Stimulated activated CD8-positive, alpha-beta memory T cell treated with anti-CD3 and anti-CD28 coated beads, Interleukin-15, amount 100 ng/mL, for 4 hours (primary cell): ENCODE measurements at places on chromosomes 11 and 22.

- no peak for DNase-seq
Measured at GRCh38 chr11:78808923-78809322, 234.3 kb upstream of the NARS2 start.

- DNase-seq, result no peak
Measured at GRCh38 chr11:108565653-108566052, 27.9 kb downstream of the EXPH5 start.

DNA sequence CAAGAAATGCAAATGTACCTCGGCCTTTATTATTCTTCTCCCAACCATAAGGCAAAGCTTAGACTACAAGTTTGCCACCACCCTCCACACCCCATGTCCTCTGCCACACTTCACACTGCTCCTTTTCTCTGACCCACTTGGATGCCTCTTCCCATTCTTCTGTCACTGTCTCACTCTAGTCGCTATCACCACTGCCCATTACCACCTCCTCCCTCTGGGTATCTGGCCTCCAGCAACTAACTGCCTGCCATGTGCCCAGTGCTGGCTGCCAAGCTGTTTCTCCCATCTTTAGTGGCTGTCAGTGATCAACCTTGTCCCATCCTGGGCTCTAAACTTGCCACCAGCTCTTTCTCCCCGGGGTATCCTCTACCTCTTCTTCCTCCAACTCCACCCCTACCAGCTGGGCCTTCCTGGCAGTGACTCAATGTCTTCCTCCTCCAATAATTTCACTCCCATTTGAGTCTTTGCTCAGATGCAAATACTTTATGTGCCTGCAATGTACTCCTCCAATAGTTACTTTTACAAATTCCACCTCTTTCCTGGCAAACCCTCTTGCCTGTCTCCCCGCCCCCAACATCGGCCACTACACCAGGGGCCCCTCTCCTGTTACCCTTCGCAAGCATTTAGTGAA is 20.1 kb upstream of the KDM2A start:
- DNase-seq, result no peak

DNA sequence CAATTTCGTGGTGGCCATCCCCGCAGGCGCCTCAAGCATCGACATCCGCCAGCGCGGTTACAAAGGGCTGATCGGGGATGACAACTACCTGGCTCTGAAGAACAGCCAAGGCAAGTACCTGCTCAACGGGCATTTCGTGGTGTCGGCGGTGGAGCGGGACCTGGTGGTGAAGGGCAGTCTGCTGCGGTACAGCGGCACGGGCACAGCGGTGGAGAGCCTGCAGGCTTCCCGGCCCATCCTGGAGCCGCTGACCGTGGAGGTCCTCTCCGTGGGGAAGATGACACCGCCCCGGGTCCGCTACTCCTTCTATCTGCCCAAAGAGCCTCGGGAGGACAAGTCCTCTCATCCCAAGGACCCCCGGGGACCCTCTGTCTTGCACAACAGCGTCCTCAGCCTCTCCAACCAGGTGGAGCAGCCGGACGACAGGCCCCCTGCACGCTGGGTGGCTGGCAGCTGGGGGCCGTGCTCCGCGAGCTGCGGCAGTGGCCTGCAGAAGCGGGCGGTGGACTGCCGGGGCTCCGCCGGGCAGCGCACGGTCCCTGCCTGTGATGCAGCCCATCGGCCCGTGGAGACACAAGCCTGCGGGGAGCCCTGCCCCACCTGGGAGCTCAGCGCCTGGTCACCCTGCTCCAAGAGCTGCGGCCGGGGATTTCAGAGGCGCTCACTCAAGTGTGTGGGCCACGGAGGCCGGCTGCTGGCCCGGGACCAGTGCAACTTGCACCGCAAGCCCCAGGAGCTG is 24.8 kb downstream of the ADAMTS15 start:
- DNase-seq, result no peak

- no peak for DNase-seq
Measured at GRCh38 chr22:33917744-33918406, 2.4 kb downstream of the LARGE1 start.

- DNase-seq, result no peak
Measured at GRCh38 chr11:19368726-19369375, 128.1 kb upstream of the E2F8 start.

- DNase-seq, result no peak
Measured at GRCh38 chr11:61610905-61611304, 30.0 kb upstream of the SYT7 start.

DNA sequence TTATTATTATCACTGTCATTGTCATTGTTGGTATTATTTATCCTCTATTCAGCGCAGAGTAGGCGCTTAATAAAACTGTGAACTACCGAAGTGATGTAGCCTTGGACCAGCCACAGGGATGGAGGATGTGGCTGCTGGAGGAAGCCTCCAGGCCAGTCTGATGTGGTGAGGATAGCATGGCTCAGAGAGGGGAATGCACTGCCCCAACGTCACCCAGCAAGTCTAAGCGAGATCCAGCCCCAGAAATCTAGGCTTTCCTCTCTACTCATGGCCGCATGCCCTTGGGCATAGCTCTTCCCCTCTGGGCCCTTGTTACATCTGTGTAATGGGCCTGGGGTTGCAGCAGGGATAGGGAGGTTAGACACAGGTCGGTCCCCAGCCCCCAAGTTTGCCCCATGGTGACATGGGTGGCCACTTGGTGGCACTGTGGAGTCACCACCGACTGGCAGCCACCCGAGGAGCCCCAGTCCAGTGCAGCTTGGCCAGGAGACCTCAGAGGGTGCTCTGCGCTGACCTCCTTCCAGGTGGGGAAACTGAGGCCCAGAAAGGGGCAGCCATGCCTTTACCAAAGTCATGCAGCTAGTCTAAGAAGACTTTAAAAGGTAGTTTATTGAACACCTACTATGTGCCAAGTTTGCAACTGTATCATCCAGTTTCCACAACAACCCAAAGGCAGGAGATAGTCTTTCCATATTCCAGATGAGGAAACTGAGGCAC is 395.7 kb downstream of the MN1 start:
- DNase-seq, result no peak

DNA sequence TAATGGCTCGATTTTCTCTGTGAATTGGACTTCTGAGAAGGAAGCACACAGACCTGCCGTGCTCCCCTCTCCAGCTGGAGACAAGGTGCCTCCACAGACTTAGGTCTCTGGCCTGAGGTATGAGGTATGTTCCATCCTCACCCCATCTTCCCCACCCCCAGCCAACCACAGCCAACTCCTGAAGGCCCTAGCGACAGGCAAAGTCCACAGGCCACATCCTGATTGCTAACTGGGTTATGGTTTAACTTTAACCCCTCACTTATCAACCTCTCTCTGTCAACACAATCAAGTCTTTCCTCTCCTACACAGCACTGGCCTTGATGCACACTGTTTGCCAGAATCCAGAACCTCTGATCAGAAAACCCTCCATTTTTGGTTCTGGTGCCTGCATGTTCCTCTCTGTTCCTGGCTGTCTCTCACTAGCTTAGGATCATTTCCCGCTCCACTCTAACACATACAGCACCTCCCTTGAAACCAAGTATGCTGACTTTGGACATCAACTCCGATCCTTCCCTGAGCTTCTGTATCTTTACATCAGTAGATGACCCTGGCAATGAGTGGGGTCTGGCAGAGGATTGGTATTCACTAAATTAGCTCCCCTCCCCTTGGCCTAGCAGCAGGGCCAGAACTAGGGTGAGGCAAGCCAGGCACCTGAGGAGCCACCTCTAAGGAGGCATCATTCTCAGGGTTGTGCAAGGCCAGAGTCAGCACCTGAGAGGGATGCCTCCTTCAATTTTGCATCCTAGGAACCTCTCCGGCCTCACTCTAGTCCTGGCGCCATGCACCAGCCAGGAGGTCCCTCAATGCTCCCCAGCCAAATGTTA is 22.0 kb downstream of the JAML start:
- peak; percentile 46 for DNase-seq

- DNase-seq, result no peak
Measured at GRCh38 chr11:111829185-111829968, 42.0 kb downstream of the ALG9 start.

GRCh38 chr11:45259592-45259991 is 26.5 kb downstream of the SYT13 start:
- no peak for DNase-seq

DNA sequence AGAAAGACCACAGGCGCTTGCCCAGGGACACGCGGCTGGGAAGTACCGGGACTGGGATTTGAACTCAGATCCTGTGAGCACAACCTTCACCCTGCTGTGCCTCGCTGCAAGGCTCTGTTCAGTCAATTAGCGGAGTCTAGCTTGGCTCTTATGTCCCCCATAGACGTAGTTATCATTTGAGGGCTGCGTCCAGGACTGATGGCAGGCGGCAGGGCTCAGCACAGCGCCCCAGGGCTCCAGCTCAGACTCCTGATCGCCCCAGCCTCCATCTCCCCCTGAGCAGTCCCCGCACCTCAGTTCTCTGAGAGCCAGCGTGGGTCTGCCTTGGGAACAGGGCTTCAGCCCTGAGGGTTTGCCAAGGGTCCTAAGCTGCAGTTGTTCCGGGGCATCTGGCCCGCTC is 19.8 kb downstream of the MRGPRG start:
- no peak for DNase-seq

DNA sequence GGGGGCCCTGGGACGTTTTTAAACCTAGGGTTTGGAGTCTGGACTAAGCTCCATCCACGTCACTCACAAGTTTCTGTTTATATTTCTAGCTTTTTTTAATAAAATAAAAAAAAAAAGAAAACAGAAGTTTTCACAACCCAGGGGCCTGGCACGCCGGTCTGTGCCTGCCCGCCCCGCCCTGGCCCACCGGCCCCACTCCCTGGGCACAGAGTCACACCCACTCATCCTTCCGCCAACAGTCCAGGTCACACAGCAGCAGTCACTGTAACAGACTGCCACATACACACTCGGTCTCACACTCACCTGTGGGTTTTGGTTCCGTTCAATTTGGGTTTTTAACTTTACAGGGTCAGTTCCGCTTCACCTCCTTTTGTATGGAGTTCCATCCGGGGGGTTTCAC is 5.3 kb upstream of the ACR start:
- DNase-seq, result no peak

GRCh38 chr11:95605271-95605940 is 184.2 kb downstream of the FAM76B start:
- no peak for DNase-seq

GRCh38 chr11:83609191-83609590 is 323.0 kb upstream of the CCDC90B start:
- no peak for DNase-seq

DNA sequence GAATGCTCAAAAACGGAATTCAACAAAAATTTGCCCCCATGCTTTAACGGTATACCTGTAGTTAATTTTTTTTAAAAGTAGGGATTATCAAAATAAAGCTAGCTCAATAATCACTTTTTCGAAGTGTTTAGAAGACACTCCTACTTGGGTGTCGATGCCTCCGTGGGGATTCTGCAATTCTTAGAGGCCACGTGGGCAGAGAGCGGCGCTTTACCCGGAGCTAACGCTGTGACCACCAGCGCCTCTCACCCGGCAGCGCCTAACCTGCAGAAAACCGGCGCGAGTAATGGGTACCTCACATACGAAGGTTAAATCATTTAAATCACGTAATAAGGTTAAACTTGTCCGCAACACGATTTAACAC is 583 bp downstream of the TAF1D start:
- no peak for DNase-seq

- DNase-seq, result no peak
Measured at GRCh38 chr11:47355283-47356128, 3.0 kb upstream of the MYBPC3 start.

GRCh38 chr11:2780850-2781407 is 81.1 kb upstream of the KCNQ1OT1 start:
- DNase-seq, result no peak

GRCh38 chr22:40958299-40958698 is 7.1 kb downstream of the RBX1 start:
- no peak for DNase-seq

GRCh38 chr11:33695051-33695566 is 5.5 kb downstream of the C11orf91 start:
- no peak for DNase-seq

- no peak for DNase-seq
Measured at GRCh38 chr22:50569041-50569459, 6.3 kb upstream of the SYCE3 start.

GRCh38 chr11:122711831-122712381 is 56.4 kb downstream of the UBASH3B start:
- no peak for DNase-seq

DNA sequence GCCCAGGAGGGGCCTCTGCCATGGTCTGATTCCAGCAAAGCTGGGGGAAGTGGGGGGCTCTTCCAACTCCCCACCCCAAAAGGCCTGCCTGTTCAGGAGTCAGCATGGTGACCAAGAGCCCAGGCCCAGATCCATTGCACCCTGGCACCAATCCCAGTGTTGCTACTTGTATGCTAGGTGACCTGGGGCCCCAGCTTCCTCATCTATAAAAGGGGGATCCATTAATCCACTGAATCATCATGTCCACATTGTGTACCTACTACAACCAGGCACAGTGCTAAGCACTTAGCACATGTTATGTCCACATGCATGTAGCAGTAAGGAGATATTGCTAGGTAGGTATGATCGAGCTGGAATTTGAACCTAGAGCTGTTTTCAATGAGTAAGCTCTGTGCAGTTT is 2.0 kb downstream of the SYT12 start:
- DNase-seq, result no peak

DNA sequence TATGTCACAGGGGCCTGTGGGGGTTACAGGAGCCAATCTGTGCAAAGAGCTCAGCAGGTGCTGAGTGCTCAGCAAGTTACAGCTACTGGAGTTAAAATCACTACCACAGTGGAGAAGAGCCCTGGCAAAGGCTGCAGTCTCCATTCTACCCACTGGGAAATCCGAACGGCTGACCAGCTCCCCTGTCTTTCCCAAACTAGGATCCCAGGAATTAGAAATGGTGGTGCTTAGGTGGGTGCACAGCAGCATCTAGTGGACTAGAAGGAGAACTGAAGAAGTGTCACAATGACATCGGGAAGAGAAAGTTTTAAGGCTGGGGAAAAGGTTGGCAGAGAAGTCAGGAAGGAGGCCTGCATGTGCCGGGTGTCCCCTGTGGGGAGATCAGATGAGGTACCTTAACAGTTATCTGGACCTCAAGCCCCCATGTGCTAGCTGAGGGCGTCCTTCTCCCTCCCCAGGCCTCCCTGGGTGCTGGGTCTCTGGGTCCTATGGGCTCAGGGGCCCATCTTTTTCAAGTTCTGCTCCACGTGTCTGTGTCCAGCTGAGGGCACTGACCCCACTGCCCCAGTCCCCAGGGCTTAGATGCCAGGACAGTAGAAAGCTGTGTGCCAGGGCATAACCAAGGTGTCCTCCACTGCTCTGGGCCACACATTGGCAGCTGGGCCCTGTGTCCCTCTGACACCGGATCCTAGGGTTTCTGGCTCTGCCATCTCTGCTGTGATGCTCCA is 1.9 kb downstream of the PIWIL3 start:
- no peak for DNase-seq

- no peak for DNase-seq
Measured at GRCh38 chr11:44826922-44827643, 100.3 kb downstream of the TSPAN18 start.
